ENCODE measurements at places on chromosomes 2 and 18. TPM values are rescaled to one million over a fixed set of nuclear protein-coding genes. Genes with fewer than 3 reads are reported as not detected.

SLC40A1 gene
- 20.2 TPM for total RNA-seq

APCDD1 gene
- total RNA-seq = not detected

SLC19A3 gene
- total RNA-seq = 0.18 TPM

GAL3ST2 gene
- under 0.01 TPM for total RNA-seq

ARHGEF33 gene
- 1.2 TPM for total RNA-seq

SCLY gene
- total RNA-seq = 16.9 TPM

PLB1 gene
- 1.1 TPM for total RNA-seq

STON1 gene
- total RNA-seq = 14.5 TPM

PSMA8 gene
- not detected for total RNA-seq

KCNJ3 gene
- not detected for total RNA-seq
